Transverse colon (tissue), 4 donors: ENCODE measurements at places on chromosomes 1 and 21. TPM values are rescaled to one million over a fixed set of nuclear protein-coding genes. Genes with fewer than 3 reads are reported as not detected.

DNA sequence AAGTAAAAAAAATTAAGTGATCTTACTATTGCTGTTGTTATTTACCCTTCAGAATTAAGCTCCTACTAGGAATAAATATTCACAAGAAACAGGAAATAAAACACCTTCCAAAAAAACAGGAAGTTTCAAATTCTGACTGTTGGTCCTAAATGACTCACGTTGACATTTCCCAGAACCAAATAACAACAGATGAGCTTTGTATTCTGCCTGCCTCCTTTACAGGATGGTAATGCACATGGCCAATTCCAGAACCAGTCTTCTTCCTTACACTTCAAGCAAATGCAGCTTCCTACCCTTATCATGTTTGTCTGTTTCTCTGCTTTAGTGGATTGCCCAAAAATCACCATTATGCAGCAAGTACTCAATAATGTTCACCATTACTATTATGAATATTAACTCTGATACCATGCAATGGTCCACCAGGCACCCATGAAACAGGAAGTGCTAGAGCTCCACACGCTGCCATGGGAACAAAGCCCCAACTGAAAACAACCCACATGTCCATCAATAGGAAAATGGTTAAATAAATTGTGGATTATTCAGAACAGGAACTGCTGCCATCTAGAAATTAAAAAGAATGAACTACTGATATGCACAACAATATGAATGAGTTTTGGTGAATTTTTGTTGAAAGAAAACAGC is 8.9 kb downstream of the CASP9 start:
- no peak for DNase-seq

- no peak for DNase-seq
Observed at GRCh38 chr1:82538876-82539275, 738.1 kb downstream of the ADGRL2 start.

DNA sequence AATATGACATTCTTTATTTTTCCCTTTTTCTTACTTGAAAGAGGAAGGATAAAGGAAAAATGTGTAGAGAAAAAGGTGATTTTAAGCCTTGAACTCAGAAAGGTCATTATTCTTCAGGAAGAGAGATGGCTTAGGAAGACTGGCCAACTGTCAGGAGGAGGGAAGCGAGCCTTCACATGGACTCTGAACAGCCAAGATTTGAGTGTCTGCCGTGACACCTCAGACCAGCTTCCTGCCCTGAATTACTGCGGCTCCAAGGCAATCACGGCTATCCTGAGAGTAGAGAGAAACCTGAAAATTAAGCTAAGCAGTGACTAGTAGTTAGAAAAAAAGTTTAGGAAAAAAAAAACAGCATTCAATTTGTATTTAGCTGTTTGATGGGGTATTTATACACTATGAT is 314.7 kb downstream of the KCNH1 start:
- DNase-seq, result no peak

- no peak for DNase-seq
Observed at GRCh38 chr1:98054367-98054701, 133.5 kb upstream of the DPYD start.

DNA sequence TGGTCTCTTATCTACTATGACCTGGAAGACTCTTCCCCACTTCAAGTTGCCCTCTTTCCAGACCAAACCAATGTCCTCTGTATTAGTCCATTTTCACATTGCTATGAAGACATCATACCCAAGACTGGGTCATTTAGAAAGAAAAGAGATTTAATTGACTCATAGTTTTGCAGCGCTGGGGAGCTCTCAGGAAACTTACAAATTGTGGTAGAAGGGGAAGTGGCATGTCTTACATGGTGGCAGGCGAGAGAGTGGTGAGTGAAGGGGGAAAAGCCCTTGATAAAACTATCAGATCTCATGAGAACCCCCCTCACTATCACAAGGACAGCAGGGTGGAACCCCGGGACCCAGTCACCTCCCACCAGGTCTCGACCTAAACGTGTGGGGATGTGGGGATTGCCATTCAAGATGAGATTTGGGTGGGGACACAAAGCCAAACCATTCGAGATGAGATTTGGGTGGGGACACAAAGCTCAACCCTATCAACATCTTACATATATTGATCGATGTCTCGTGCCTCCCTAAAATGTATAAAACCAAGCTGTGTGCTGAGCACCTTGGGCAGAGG is 14.2 kb upstream of the AGPAT3 start:
- DNase-seq, result no peak

DNA sequence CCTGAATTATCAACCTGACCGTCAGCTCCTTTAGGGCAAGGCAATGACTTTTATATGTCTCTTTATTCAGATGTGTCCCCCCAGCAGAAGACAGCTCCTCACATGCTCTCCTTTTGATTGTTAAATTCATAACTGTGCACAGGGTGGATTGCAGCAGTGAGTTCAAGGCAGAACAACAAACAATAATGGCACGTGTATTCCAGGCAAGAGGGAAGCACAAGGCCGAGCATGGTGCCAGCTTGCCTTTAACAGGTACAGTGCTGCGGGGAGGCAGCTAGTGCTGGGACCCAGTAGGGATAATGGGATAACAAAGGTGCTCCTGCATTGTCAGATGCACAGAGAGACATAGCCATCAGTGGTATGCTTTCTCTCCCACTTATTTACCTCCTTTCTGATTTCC is 248.4 kb downstream of the RHOU start:
- DNase-seq, result no peak

GRCh38 chr1:115179397-115180079 is 90.2 kb upstream of the TSPAN2 start:
- no peak for DNase-seq

GRCh38 chr1:32398401-32398800 is 4.2 kb upstream of the BSDC1 start:
- DNase-seq, result no peak

- DNase-seq, result no peak
Observed at GRCh38 chr1:172793823-172794222, 134.9 kb downstream of the FASLG start.

- no peak for DNase-seq
Observed at GRCh38 chr21:45052960-45053359, 21.4 kb upstream of the ADARB1 start.

- DNase-seq, result no peak
Observed at GRCh38 chr21:39340687-39341086, 8.2 kb downstream of the HMGN1 start.

- no peak for DNase-seq
Observed at GRCh38 chr21:41717573-41718330, 49.1 kb downstream of the RIPK4 start.

- no peak for DNase-seq
Observed at GRCh38 chr1:244445320-244446181, 6.2 kb downstream of the ADSS2 start.

- DNase-seq, result no peak
Observed at GRCh38 chr1:88892357-88892877, 1.1 kb upstream of the GTF2B start.

GRCh38 chr1:185480545-185480944 is 163.5 kb upstream of the IVNS1ABP start:
- no peak for DNase-seq

The PTGFR gene
- total RNA-seq, result 0.82 TPM

The OR2L5 gene
- total RNA-seq, result not detected

The C1orf116 gene
- 27.7 TPM for total RNA-seq

The CLCA1 gene
- 180 TPM for total RNA-seq

The OR2T11 gene
- not detected for total RNA-seq

The CFAP107 gene
- not detected for total RNA-seq

The RHD gene
- total RNA-seq, result not detected

The HRNR gene
- total RNA-seq, result not detected

The FCRL6 gene
- 0.55 TPM for total RNA-seq

The RXRG gene
- total RNA-seq, result not detected

The ADAMTSL4 gene
- 15.1 TPM for total RNA-seq

The LRRC8B gene
- total RNA-seq, result 10.3 TPM

The PDXK gene
- total RNA-seq, result 115 TPM
